ENCODE measurements at places on chromosomes 13 and 19. TPM values are rescaled to one million over a fixed set of nuclear protein-coding genes. Genes with fewer than 3 reads are reported as not detected.

ZNF792 gene
- total RNA-seq = 7.8 TPM

- no peak for DNase-seq
Measured at GRCh38 chr19:51122112-51122981, 2.4 kb upstream of the SIGLEC9 start.

DNA sequence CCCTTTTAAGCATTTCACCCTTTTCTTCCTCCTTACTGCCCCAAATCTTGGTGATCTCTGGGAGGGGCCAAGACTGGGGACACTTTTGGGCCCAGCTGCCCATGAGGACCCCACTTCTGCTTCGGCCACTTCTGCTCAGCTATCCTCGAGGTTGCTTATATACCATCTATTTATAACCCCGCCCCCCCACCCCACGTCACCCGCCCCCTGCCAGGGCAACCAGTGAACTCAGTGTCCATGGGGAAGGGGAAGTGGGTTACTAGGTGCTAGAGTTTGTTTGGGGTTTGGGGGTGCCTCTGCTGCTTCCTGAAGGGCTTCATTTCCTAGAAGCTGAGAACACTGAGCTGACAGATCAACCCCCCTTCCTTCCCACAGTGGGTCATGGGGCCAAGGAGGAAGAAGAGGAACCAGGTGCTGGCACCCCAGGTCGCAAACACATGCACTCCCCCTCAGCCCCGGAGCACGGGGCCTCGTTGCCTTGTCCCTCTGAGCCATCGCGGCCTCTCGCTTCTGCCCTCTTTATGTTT, 6.1 kb upstream of the ADGRE5 start:
- DNase-seq = peak; percentile 38

ZNF223 gene
- total RNA-seq = 6.6 TPM

DNA sequence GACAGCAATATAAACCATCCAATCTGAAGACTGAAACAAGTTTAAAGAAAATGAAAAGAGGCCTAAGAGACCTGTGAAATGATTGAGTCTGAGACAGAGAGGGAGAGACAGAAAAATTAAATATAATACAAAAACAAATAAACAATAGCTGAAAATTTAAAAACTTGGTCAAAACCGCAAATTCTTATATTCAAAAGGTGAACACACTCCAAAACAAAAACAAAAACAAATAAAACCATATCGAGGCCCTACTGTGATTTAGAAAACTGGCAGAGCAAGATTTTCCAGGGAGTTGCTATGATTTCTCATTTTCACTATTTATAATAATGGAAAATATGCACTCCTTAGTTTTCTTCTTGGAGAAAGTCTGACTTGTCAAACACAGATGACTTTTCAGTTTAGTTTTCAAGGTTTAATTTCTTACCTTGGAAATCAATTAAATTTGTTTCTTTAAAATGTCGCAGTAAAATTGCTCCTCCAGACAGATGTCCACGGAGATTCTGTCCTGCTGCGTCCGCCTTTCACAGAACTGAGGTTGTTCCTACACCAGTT, 1420.3 kb downstream of the UQCRFS1 start:
- no peak for DNase-seq

- DNase-seq = peak; percentile 83
Measured at GRCh38 chr19:28039677-28040381, 1173.1 kb downstream of the UQCRFS1 start.

- no peak for DNase-seq
Measured at GRCh38 chr13:59665732-59666131, 498.0 kb downstream of the DIAPH3 start.

PLK5 gene
- not detected for total RNA-seq

APOC4 gene
- total RNA-seq = 1.4 TPM

DNA sequence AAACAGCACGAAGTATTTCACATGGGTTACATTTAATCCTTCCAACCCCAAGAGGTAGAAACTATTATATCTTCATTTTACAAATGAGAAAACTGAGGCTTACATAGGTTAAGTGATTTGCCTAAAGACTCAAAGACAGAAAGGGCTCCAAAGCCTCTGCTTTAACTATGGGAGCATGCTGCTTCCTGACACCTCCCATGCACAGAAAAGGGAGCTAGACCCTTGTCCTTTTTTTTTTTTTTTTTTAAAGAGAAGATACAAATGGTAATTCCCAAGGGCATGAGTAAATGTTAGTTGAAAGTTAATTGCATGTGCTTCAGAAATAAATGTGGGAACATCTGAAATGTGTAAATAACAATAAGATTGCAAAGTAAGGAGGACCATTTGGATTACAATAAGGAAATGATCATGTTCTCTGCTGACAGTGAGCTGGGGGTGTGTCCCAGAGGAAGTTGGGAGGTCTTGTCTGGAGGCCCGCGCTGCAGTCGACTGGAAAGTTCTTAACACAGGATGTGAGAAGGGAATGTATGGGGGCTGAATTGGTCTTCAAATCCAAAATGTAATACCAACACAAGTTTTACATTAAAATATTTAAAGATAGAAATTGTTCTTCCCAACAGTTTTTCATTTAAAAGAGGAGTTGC, 500.3 kb downstream of the KLF12 start:
- DNase-seq = no peak

GZMM gene
- total RNA-seq = not detected

DNA sequence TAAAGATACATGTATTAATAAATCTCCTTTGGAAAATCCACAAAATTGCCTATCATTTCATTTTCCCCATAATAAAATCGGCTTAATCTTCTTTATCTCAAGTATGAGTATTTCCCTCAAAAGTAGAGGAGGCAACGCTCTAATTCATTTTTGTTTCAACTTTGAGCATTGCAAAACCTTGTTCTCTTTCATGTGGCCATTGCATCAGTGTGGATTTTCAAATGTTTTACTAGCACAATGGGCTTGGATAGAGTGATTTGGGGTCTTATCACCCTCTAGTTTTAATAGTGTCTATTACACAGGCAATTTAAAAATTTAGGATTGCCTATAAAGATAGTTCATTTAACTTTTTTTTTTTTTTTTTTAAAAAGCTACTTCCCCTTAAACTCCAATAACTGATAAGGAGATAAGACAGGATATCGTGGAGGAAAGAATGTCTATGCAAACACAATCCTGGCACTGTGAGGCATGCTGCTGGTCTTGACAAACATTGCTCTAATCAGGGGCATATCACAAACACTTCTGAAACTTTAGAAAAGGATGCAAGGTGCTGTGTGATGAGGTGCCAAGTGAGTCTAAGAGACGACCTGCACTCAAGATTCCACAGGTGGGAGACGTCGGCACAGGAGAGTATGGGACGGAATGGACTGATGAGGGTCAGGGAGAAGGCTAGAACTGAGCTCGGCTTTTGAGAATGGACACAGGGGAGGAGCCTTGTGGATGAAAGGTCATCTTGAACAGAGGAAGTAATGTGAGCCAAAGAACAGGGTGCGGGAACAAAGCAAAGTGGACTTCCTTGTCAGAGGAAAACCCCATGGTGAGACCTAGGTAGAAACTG, 199.7 kb downstream of the IRS2 start:
- DNase-seq = no peak

DNA sequence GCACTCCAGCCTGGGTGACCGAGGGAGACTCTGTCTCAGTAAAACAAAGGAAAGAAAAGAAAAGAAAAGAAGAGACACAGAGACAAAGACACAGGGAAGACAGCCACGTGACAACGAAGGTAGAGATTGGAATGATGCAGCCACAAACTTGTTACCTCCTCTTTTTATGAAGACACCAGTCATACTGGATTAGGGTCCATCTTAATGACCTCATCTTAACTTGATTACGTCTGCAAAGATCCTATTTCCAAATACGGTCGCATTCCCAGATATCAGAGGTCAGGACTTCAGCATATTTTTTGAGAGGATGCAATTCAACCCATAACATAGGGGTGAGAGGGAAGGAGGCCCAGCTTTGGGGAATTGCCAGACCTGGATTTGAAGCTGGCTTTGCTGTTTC, 4.1 kb downstream of the ZNRF4 start:
- DNase-seq = no peak

CGB1 gene
- total RNA-seq = not detected

- DNase-seq = no peak
Measured at GRCh38 chr13:26502826-26503225, 54.7 kb upstream of the WASF3 start.

- no peak for DNase-seq
Measured at GRCh38 chr13:42320375-42320787, 48.4 kb downstream of the AKAP11 start.

DNA sequence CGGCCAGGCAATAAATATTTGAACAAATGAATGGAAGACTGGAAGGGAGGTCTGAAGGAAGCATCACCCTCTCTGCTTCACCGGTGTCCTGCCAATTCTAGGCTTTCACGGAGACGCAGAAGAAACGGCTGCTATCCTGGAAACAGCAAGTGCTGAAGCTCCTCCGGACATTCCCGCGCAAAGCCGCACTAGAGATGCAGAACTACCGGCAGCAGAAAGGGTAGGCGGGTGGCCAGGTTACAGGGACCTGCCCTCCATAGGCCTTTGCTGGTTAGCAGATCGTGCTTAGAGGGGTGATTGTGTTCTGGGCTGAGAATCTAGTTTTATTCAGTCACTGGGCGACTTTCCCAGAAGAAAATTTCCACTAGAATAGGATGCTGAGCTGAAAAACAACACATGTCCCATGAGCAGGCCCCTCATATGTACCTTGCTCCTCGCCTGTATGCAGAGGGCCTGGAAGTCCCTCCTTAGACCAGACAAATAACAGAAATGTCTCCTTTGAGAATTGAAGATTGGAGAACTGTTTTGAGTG, 11.0 kb downstream of the PAF1 start:
- DNase-seq = no peak

DNA sequence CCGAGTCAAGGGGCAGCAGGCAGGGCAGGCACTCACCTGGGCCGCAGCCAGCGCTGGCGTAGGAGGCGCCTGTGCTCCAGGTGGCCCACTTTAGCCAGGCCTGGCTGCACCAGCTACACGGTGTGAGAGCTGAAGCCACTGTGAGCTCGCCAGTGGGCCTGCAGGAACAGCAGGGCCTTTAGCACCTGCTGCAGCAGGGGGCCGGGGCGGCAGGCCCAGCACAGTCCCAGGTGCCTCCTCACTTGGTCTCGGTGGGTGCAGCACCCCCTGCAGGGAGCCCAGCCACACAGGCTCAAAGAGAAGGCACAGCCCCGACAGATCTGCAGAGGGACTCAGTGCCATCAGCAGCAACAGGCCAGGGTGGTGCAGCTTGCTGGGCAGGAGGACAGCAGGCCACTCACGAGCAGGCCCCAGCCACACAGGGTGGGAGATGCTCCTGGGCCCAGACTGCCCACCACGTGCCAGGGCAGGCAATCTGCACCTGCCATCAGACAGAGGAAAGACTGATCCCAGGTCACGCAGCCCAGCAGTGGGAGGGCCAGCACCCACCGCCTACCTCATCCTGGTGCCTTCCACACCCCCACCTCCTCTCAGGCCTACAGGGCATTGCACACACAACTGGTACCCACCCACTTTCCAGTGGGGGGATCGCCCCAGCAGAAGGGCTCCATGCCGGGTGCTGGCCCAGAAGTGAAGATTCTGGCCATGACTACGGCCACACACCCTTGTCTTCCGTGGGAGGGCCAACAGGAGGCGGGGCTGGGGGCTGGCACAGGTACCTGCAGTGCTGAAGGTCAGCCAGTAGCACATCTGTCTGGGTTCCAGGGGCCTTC, 15.8 kb downstream of the ARHGAP33 start:
- DNase-seq = no peak

- DNase-seq = no peak
Measured at GRCh38 chr13:38191016-38191415, 158.6 kb upstream of the UFM1 start.

PABPC3 gene
- total RNA-seq = 0.06 TPM

GRCh38 chr13:31767175-31767900, 28.0 kb downstream of the RXFP2 start:
- no peak for DNase-seq

GRCh38 chr13:65456150-65456912, 1773.8 kb downstream of the PCDH9 start:
- no peak for DNase-seq
